ENCODE measurements at places on chromosomes 12 and 14. TPM values are rescaled to one million over a fixed set of nuclear protein-coding genes. Genes with fewer than 3 reads are reported as not detected.

ATN1 gene
- 54.5 TPM for total RNA-seq

SLC25A47 gene
- total RNA-seq: 0.12 TPM

ADCK1 gene
- 3.2 TPM for total RNA-seq

BRF1 gene
- total RNA-seq: 19.0 TPM

SERPINA3 gene
- total RNA-seq: 1,011 TPM

SLC10A1 gene
- total RNA-seq: not detected

ALDH1L2 gene
- total RNA-seq: 33.2 TPM

STAT2 gene
- 46.1 TPM for total RNA-seq

PZP gene
- 0.05 TPM for total RNA-seq

RNFT2 gene
- 1.7 TPM for total RNA-seq

CTSG gene
- 0.14 TPM for total RNA-seq

OASL gene
- total RNA-seq: 0.16 TPM

TOMM20L gene
- total RNA-seq: not detected

AQP2 gene
- total RNA-seq: not detected

CHGA gene
- total RNA-seq: 36.2 TPM

EXD2 gene
- 20.9 TPM for total RNA-seq

ATXN2 gene
- 17.9 TPM for total RNA-seq

FRS2 gene
- total RNA-seq: 7.9 TPM

GLIPR1L2 gene
- 1.1 TPM for total RNA-seq

MYO1A gene
- total RNA-seq: 0.65 TPM

SYCP3 gene
- not detected for total RNA-seq

DNA sequence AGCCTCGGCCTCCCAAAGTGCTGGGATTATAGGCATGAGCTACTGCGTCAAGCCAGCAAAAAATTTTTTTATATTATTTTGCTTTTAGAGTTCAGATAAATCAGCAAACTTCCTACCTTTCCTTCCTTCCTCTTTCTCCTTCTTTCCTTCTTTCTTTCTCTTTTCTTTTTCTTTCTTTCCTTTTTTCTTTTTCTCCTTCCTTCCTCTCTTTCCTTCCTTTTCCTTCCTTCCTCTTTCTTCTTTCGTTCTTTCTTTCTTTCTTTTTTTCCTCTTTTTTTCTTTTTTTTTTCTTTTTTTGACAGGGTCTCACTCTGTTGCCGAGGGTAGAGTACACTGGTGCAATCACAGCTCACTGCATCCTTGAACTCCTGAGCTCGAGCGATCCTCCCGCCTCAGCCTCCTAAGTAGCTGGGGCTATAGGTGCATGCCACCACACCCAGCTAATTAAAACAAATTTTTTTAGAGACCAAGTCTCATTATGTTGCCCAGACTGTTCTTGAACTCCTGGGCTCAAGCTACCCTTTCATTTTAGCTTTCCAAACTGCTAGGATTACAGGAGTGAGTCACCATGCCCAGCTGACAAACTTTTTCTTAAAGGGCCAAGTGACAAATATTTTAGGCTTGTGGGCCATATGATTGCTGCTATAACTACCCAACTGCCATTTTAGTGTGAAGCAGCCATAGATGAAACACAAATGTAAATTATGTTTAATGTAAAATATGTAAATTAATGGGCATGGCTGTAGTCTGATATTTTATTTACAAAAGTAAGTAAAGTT lies 7.1 kb upstream of the WASHC4 start:
- no peak for DNase-seq

- DNase-seq: no peak
Measured at GRCh38 chr12:90672081-90672480, 282.9 kb downstream of the CCER1 start.

- no peak for DNase-seq
Measured at GRCh38 chr14:94897561-94897960, 127.6 kb upstream of the GSC start.

GRCh38 chr12:80041692-80042091 lies 57.6 kb upstream of the OTOGL start:
- DNase-seq: no peak

DNA sequence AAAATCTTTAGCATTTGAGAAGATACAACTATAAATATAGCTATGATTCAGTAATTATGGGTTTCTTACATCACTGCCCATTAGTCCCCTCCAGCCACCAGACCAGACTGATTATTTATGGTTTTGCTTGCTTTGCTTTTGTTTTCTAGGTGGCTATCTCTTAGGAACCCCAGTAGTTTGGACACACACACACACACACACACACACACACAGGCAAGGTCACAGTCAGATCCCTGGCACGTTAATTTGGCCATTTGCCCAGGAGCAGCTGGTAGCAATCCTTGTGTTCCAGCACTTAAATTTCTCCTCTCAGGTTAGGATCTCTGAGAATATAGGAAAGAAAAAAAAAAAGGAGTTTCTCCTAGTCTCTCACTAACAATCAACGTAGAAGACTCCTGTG lies 90.2 kb upstream of the RESF1 start:
- DNase-seq: peak; percentile 68

DNA sequence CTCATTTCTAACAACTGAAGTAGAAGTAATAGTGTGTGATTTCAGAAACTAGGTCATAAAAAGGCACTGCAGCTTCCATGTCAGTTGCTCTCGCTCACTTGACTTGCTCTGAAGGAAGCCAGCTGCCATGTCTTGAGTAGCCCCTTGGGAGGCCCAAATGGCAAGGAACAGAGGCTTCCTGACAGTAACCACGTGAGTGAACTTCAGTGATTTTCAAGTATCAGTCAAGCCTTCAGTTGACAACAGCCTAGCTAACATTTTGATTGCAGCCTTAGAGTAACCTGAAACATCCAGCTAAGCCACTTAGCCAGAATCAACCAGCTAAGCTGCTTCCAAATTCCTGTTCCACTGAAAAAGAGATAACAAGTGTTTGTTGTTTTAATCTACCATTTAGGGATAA lies 26.7 kb downstream of the TOGARAM1 start:
- no peak for DNase-seq

GRCh38 chr12:21659383-21659782 lies 1.7 kb upstream of the LDHB start:
- DNase-seq: no peak

DNA sequence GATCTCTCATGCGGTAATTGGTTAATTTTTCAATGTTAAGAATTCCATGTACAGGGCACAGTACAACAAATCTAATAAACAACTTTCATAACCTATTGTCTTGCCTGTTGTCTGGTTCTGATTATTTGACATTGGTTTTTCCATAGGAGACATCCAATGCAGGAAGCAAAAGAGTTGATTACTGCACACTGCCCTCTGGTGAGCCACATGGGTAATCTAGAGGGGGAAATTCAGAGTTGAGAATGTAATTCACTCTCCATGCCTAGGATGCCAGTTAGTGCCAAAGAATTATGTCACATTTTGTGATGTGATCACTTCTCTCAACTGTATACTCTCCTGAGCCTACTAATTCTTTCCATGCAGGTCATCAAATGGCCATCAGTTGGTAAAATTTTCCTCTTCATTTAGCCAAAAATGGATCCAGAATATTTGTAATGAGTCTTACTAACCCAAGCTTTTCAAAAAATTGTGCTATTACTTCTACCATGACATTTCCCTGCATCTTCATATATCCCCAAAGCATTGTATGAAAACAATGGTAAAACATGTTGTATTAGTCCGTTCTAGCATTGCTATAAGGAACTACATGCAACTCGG lies 17.7 kb upstream of the CCDC91 start:
- DNase-seq: no peak

GRCh38 chr14:61280092-61280525 lies 1.0 kb downstream of the TMEM30B start:
- DNase-seq: peak; percentile 74

DNA sequence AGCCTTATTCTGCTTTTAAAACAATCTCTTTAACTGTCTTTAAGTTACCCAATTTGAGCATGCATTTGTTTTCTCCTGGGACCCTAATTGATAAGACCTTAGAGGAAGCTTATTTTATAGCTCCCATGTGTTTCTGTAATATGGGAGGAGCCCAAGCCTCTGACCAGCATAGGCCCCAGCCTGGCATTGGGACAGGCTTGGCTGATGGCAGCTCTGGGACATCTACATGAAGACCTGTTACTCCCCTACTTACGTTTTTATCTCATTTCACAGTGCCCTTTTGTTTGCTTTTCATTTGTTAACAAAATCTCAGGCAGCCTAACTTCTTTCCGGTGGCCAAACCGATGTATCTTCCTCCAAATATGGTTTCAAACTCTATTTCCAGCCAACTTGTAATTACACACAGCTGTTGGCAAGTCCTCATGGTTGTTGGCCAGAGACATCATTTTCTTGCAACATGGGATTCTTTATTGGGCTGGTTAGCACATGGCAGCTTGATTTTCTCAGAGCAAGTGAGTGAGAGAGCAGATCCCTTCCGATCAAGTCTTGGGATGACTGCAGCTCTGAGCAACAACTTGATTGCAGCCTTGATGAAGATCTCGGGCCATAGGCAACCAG lies 1117.5 kb downstream of the AACS start:
- no peak for DNase-seq

DNA sequence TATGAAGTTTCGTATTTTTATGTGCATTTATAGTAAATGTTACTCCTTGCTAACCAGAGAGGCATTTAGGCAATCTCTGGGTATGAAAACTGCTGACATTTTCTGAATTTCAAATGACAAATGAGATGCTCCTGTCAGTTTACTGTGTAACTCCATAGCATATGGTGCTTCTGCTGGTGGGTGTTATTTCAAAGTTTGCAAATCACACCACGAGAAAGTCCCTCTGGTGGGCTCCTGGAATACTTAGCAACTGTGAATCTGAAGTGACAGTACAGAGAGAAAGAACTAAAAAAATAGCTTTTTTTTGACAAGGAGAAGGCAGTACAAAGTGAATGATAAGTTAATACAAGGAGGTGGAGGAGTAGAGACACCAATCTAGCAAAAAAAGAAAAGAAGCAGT lies 161.5 kb downstream of the DERA start:
- no peak for DNase-seq

GRCh38 chr14:38108681-38109080 lies 99.0 kb upstream of the SSTR1 start:
- DNase-seq: no peak

DNA sequence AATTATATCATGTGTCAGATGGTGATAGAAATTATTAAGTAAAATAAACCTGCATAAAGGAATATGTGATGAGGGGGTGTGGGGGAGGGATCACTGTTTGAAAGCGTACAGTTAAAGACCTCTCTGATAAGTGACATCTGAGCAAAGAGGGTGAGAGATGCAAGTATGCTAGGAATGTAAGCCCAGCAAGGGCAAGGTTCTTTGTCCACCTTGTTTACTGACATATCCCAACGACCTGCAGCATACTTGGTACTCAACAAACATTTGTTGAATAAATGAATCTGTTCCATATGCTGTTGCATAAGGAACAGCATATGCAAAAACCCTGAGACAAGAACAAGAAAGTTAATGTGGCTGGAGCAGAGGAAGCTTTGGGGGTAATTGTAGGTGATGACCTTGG lies 12.0 kb upstream of the MDM1 start:
- no peak for DNase-seq

GRCh38 chr12:31106101-31106803 lies 32.6 kb downstream of the DDX11 start:
- no peak for DNase-seq

DNA sequence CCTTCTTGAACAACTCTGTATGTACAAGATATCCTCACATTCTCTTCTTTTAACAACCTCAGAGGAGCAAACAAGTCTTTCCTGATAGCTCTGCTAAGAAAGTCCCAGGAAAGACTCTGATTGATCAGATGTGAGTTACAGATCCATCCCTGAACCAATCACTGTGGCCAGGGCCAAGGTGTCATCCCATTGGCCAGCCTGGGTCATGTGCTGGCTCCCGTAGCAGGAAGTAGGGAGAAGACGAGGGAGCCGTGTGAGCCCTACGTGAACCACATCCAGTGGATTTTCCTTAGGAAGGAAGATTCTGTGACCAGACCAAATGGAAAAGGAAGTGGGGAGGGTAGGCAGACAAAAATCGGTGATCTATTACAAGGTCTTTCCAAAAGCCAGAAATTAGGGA lies 5.6 kb downstream of the P2RX7 start:
- no peak for DNase-seq

- DNase-seq: no peak
Measured at GRCh38 chr12:118742431-118742830, 238.9 kb upstream of the SRRM4 start.

GRCh38 chr14:103908580-103908979 lies 19.7 kb upstream of the TDRD9 start:
- DNase-seq: no peak

- no peak for DNase-seq
Measured at GRCh38 chr12:16605642-16606116, 283 bp downstream of the LMO3 start.

DNA sequence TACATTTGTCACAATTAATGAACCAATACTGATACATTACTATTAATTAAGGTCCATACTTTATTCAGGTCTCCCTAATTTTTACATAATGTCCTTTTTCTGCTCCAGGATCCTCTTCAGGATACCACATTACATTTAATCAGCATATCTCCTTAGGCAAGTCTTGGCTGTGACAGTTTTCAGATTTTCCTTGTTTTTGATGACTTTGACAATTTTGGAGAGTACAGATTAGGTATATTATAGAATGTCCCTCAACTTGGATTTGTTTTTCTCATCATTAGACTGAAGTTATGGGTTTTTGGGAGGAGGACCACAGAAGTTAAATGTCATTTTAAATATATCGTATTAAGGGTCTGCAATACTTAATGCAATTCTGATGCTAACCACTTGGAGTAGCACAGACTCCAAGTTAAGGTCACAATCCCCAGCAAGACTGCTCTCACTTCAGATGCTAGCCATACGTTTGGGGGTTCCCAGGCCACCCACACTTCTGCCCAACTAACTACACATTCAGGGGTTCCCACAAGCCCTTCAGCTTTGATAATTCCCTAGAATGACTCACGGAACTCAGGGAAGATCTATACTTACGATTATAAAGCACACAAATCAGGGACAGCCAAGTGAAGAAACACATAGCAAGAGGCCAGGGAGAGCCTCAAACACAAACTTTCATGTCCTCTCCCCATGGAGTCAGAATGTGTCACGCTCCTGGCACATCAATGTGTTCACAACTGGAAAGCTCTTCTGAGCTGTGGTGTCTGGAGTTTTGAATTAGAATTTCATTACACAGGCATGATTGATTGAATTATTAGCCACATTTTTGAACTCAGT lies 17.0 kb upstream of the NUBPL start:
- DNase-seq: no peak

DNA sequence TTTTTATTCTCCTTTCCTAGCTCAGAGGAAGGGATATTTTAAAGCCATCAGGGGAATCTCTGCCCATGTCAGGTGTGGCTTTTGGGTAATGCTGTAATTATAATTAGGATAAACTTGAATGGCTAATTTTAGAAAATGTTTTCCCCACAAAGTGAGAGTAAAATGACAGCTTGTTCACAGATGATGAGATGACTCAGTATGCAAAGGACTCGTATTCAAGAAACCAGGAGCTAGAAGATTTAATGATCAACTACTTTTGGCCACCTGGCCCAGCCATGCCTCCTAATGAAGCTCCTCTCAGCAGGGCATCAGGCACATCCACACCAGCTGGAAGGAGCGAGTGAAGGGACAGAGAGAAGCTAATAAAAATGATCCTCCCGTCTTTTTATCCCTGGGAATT lies 29.0 kb upstream of the PLEKHG7 start:
- DNase-seq: no peak

- no peak for DNase-seq
Measured at GRCh38 chr12:527241-527640, 67.5 kb downstream of the B4GALNT3 start.

- DNase-seq: no peak
Measured at GRCh38 chr12:53101266-53101665, 2.0 kb upstream of the SOAT2 start.

- no peak for DNase-seq
Measured at GRCh38 chr14:69487226-69487625, 2.7 kb downstream of the PLEKHD1 start.

- DNase-seq: peak; percentile 52
Measured at GRCh38 chr14:100528962-100529560, 58.2 kb downstream of the BEGAIN start.

- no peak for DNase-seq
Measured at GRCh38 chr12:126926023-126926594, 1340.9 kb upstream of the TMEM132C start.

Data from pancreas (tissue), 10 donors.